GM19239 (cell line): ENCODE measurements at places on chromosomes 7 and 10.

GRCh38 chr7:68601826-68602225, 996.4 kb upstream of the AUTS2 start:
- DNase-seq = no peak

GRCh38 chr7:87506246-87507180, 31.0 kb upstream of the ABCB4 start:
- no peak for DNase-seq

GRCh38 chr7:87000344-87000743, 59.1 kb downstream of the ELAPOR2 start:
- no peak for DNase-seq

- no peak for DNase-seq
Measured at GRCh38 chr7:2010101-2010500, 222.6 kb downstream of the MAD1L1 start.

GRCh38 chr7:30252885-30253795, 31.3 kb upstream of the ZNRF2 start:
- DNase-seq = no peak

GRCh38 chr7:70571403-70571934, 560.5 kb upstream of the GALNT17 start:
- no peak for DNase-seq

- no peak for DNase-seq
Measured at GRCh38 chr10:70500812-70501301, 22.3 kb downstream of the PALD1 start.

DNA sequence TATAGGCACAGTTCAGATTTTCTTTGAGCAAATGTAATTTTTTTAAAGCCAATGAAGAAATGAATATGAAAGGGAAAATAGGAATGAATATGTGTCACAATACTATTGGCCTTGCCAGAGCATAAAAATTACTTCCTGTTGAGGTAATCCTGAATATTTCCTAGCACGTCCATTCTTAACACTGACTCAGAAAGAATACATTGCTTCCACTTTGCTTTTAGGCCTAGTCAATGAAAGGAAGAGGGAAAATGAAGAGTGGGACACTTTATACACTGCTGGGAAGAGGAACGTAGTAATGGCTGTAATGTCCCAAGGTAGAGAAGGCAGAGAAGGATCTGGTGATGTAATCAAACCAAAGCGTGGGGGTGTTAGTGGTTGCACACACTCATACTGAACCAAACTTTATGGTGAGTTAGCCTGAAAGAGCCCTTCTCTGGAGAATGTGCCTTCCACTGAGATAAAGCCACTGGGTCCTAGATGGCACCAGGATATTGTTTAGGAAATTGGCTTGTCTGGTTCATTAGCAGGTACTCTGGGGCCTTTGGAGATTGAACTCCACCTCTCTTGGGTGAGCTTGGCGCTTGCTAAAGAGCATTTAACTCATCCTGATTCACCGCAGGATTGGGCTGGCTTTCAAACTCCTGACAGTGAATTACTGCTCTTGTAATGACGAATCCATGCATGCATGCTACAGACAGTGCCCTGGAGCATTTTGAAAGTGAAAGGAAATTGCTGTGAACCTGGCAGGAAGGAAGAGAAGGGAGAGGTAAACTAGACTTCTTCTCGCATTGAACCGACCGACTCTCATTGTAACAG, 254.9 kb downstream of the KIAA1217 start:
- DNase-seq = no peak

- DNase-seq = no peak
Measured at GRCh38 chr10:125792342-125793300, 17.0 kb upstream of the MMP21 start.

DNA sequence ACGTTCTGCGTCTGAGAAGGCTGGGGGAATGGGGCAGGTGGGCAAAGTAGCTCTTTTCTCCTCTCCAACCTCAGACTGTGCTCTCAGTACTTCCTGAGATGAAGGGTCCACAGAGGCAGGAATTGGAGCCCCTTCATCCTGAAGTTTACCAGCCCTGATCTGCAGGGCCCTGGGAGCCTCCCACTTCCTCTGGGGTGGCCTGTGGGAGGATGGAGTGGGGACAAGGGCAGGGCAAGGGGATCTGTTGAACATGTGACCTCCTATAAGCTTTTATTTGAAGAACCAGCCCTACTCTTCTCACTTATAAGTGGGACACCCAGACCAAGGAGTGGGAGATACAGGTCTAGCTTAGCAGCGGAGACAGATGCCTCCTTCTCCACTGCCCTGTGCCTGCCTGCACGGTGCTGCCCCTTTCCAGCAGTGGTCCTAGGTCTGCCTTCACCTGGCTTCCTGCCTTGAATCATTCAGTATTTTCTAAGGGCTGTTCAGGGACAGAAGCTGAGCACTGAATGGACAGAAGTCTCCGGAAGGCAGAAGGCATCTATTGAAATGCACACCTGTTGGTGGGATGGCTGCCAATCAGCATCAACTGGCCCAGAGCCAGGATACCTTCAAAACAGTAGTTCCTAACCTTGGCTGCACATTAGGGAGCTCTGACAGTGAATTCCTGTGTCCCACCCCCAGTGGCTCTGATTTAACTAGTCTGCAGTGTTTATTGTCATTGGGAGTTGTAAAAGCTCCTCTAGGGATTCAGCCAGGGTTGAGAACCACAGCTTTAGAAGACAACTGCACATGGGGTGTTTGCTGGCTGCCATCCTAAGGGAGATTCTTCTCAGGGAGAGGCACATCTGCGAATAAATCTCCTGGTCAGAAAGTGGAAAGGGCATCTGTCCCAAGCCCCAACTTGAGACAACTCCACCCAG, 2.7 kb upstream of the ARHGAP22 start:
- DNase-seq = no peak

DNA sequence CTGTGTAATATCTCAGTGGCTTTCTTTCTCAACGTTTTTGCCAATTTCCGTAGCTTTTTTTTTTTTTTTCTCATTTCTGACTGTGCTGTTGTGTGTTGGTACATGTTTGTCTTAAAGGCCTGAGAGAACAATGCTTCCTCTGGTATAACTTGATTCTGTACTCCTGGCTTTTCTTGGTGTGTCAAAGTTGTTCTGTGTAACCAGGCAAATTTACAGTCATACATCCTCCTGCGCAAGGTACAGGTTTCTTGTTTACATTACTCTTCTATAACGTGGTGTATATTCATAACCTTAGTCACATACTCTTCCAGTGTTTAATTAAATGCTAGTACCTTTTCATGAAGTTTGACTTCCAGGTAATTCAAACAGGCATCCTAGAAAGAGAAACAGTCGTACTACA, 8.3 kb upstream of the ARHGAP12 start:
- no peak for DNase-seq

GRCh38 chr7:196778-197321, 4.5 kb downstream of the FAM20C start:
- DNase-seq = no peak

- DNase-seq = no peak
Measured at GRCh38 chr7:34100661-34101060, 195.3 kb downstream of the BMPER start.

- DNase-seq = no peak
Measured at GRCh38 chr7:100444311-100445278, 8.3 kb upstream of the PPP1R35 start.

GRCh38 chr10:76644476-76644875, 993.1 kb downstream of the KCNMA1 start:
- DNase-seq = no peak

- no peak for DNase-seq
Measured at GRCh38 chr10:35343739-35344138, 7.4 kb downstream of the CCNY start.

GRCh38 chr10:97825020-97825760, 24.5 kb upstream of the GOLGA7B start:
- DNase-seq = no peak

DNA sequence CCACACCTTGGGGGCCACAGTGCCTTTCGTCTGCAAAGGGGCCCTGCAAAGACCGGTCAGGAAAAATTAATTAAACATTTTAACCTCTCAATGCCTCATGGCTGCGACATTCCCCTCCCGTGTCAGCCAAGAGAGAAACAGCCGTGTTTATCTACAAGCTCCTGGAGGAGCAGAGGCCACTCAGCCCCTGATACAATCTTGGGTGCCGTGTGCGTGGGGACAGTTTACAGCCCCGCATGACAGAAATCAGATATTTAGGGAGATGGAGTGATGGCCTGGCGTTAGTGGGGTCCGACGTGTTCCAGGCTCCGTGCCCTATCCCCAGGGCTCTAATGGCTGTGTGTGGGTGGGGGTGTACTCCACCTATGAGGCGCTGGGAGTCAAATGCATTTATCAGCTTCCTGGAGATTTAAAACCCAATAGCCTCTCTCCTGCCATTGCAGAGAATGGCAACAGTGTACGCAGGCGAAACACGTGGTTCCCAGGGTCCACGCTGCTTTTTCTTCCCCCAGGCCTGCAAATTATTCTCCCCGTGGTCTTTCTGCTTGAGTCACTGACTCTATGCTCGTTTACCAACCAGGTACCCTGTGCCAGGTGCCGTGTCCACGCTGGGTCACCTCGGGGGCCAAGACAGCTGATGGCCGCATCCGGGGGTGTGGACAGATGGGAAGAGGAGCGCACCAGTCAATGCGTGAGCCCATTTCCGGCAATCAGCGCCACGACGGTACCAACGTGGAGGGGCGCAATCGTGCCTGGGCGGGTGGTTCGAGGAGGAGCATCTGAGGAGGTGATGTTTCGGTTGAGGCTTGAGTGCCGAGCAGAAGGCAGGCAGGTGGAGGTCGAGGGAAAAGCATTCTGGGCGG, 26.6 kb upstream of the PSMG3 start:
- no peak for DNase-seq

- no peak for DNase-seq
Measured at GRCh38 chr7:134473861-134474291, 15.0 kb upstream of the AKR1B1 start.

- DNase-seq = no peak
Measured at GRCh38 chr10:4662576-4663161, 163.3 kb upstream of the AKR1E2 start.

DNA sequence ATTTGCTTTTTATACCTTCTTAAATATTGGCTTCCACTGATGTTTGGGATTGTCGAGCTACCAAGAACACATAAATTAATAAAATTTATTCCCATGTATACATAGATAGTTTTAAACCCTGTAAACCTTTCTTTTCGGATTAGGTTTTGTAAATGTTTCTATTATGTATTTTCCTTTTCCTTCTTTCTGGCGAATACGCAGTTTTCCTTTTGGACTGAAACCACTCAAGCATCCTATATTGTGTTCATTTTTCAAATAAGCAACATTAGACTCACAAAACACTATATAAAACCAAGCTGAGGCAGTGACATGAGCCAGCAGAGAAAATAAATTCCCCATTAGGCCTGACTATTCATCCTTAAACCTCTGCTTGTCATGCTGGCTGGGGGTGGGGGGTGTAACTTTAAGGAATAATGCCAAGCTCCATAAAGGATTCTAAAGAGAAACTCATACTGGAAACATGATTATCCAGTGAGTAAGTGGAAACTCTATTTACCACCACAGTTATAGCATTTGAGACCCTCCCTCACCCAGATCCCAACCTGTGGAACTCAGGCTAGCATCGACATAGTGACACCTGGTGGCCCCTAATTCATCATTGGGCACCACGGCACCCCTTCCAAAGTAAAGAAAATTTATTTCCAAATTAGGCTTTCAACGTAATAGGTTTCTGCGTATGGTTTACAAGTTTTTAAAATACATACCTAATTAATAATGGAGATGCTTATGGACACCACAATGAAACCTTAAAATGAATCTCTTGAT, 86.5 kb upstream of the CELF2 start:
- no peak for DNase-seq

DNA sequence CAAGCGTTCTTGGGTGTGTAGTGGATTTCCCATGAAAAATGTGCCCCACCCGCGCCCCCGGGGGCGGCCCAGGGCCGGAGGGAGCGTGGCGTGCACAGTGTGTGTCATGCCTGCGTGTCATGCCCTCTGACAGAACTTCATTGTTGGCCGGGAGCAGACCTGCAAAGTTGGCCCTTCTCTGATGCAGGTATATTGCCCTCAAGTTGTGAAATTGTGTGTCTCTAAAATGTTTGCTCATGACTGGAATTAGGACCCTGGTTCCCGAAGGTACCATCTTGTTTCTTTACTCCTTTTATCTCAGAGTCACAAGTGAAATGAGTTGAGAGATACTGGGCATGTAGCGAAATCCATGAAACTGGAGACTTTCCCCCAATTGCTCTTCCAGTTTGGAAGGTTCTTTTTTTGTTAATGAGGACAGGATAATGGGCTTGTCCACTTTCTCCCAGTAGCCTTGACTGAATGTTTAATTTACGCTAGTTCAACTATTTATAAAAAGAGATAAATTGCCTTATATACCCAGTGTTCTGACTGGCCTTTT, 26.2 kb downstream of the ADK start:
- no peak for DNase-seq

- DNase-seq = no peak
Measured at GRCh38 chr7:150936018-150936417, 42.1 kb downstream of the KCNH2 start.

- no peak for DNase-seq
Measured at GRCh38 chr7:44222776-44223261, 22.0 kb downstream of the YKT6 start.

- no peak for DNase-seq
Measured at GRCh38 chr7:112067200-112067599, 139.0 kb downstream of the DOCK4 start.

GRCh38 chr7:116963234-116963633, 9.9 kb downstream of the ST7 start:
- DNase-seq = no peak

- DNase-seq = no peak
Measured at GRCh38 chr7:92782855-92783254, 53.5 kb downstream of the CDK6 start.

GRCh38 chr10:104117839-104118323, 4.1 kb upstream of the SFR1 start:
- DNase-seq = no peak

- DNase-seq = no peak
Measured at GRCh38 chr10:3401491-3401938, 228.9 kb upstream of the PITRM1 start.

DNA sequence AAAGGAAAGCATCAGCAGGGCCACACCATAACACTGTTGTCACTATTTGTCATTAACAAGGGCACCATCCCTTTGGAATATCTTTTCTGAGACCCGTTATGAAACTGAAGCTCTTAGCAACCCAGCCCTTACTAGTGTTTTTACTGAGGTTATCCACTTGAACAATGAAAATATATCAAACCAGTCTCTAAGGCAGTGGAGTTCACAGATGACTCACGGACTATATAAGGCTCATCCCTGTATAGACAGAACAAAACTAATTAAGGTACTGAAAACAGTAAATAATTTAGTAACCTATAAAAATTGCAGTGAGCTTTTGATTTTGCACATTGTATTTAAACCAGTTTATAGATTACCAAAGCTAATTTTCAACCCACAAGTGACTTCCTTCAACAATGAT, 196.0 kb downstream of the ELAPOR2 start:
- no peak for DNase-seq
